Bronchial epithelial cell (primary cell): ENCODE measurements at places on chromosomes 16 and 17.

GRCh38 chr17:50807675-50808074 lies 27.7 kb upstream of the WFIKKN2 start:
- DNase-seq: no peak

DNA sequence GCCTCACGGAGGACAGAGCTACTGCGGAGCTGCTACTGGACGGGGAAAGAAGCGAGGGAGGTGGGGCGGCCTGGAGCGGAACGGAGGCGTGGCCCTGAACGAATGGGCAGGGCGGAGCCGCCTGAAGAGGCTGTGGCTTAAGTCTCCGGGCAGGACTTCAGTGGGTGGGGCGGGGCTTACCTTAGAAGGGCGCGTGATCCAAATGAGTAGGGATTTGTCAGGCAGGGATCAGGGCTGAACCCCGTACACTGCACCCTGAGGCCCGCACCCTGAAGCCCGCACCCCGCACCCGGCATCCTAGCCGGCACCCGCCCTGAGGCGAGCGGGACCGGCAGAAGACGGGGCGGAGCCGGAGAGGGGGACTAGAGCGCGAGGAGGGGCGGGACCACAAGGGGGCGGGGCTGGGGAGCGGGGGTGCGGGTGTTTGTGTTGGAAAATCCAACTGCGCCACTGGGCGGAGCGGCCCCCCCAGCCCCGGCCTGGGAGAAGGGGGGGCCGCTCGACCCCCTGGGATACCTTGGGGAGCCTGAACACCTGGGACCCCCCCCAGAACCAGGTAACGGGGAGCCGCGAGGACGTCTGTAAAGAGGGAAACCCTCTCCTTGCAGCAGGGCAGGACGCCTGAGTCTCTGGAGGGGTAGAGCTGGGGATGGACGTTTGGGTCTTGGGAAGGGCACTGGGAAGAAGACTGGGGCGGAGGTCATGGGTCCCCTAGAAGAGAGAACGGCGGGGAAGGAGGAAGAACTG lies at the start of gene KDM6B:
TSS of gene KDM6B (plus strand) at position 423 of the 747 bp plus-strand sequence. CDS start 11,338 bp downstream, outside the sequence.
- peak; percentile 86 for DNase-seq

- peak; percentile 82 for DNase-seq
Measured at GRCh38 chr17:17119533-17119932, 77.3 kb downstream of the MPRIP start.

- DNase-seq: no peak
Measured at GRCh38 chr17:37103231-37103630, 154.5 kb downstream of the AATF start.

DNA sequence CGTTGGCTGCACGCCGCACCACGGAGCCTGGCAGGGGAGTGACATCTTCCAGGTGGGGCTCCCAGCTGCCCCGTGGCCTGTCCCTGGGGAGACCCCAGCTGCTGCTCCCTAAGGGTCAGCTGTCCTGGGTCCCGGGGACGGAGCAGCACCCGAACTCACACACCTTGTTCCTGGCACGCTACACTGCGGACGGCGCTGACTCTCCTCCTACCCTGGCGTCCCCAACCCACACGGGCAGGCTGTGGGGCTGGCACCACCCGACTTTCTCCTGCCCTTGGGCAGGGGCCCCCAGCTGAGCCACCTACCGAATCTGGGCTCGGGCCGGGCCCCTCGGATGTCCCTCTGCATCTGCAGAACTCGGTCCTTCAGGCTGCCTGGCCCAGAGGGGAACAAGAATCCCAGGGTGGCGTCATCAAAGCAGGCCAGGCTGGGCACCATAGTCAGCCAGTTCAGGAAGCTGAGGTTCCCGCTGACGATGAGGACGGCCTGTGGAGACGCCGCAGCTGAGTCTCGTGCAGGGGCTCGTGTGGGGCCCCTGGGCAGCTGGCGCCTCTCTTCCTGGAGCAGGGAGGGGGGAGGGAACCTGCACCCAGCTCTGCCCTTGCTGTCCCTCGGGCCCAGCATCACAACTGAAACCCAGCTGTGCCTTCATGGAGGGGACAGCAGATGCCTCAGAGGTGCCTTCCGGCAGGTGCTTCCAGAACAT lies 70.5 kb upstream of the GNG13 start:
- no peak for DNase-seq

GRCh38 chr17:75808905-75809621 lies 24.5 kb downstream of the UNK start:
- DNase-seq: no peak
